Esophagus muscularis mucosa (tissue), 4 donors: ENCODE measurements at places on chromosomes 3 and 15.

DNA sequence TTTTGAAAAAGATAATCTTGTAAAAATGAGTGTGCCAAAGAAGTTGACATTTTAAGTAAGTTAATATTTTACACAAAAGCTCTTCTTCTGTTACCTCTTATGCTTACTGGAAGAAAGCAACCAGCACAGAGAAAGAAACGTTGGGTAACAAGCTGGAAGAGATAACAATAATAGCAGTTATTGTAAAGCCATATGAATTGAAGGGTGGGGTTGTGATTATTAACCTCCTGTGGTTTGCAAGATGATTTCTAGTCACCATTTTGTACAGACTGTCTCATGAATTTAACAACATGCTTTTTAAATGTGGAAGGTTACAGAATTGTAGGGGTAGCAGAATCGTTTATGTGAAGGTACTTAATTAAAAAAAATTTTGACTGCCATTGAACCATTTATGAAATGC is 9.2 kb downstream of the RAP2B start:
- H3K4me1 ChIP-seq: peaks cover 15% of the 10 kb centered on the region
- no peaks in the 10 kb centered on the region for H3K36me3 ChIP-seq
- DNase-seq: no peak

DNA sequence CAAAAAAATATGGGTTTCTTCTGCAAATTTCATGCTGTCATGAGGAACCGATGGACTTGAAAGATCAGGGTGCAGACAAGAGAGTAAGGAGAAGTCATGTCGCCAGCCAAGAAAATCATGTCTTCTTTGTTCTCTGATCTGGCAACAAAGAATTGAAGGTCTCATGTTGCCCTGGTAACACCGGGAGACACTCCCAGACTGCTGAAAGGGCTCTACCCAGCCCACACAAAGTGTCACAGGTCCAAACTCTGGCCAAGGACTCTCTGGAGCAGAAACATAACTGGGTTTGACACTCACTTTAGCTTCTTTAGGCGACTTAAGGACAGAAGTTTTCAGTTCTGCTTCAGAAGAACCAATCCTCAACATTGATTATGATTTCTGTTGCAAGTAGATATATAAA is 42.9 kb downstream of the SIDT1 start:
- no peak overlapping the region for H3K4me3 ChIP-seq
- no peaks in the 10 kb centered on the region for H3K36me3 ChIP-seq
- no peak overlapping the region for H3K27ac ChIP-seq
- peak; percentile 86 for DNase-seq
- H3K27me3 ChIP-seq: no peaks in the 10 kb centered on the region

DNA sequence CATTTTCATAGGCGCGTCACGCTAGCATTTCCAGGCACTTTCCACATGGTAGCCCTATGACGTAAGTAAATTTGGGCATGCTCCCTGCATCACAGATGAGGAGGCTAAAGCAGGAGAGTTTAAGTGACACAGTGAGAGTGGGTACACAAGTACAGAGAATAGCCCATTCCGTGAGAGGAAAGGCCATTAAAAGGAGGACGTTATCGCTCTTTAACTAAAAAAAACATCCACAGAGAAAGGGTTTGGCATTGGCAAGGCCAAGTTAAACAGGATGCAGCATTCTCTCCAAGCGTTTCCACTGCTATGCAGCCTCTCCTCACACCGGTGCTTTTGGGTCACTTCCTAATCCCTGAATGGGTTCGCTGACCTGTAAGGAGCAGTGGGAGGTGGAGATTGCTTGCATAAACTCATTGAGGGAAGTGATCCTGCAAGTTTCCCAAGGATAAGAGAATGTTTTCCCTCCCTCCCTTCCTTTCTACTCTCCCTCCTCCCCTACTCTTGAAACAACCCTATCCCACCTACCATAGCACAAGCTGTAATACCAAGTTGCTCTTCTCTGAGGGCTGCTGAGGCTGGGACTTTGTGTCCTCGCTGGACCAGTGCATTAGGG is 147.7 kb downstream of the VGLL4 start:
- no peak overlapping the region for H3K4me3 ChIP-seq
- H3K36me3 ChIP-seq: no peaks in the 10 kb centered on the region
- H3K27me3 ChIP-seq: no peaks in the 10 kb centered on the region
- H3K4me1 ChIP-seq: peaks cover 34% of the 10 kb centered on the region
- no peak for DNase-seq

DNA sequence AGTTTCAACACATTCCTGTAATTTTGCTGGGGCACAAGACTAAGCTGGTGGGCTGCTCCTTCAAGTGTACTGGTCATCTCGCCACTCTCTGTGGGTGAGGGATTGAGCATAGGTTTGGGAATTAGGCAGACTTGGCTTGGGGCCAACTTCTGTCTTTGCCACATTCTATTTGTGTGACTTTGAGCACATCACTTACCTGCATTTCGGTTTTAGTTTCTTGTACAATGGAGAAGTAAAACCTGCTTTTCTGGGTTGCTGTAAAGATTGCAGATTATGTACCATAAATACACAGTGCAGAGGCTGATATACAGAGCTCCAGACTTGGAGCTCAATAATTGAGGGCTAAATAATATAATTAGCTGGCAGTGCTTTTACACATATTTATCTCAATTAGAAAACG is 162.1 kb downstream of the C3orf38 start:
- no peak for DNase-seq
- no peak overlapping the region for H3K27ac ChIP-seq
- H3K4me3 ChIP-seq: no peak overlapping the region
- H3K36me3 ChIP-seq: no peaks in the 10 kb centered on the region
- no peaks in the 10 kb centered on the region for H3K4me1 ChIP-seq
- no peaks in the 10 kb centered on the region for H3K27me3 ChIP-seq

DNA sequence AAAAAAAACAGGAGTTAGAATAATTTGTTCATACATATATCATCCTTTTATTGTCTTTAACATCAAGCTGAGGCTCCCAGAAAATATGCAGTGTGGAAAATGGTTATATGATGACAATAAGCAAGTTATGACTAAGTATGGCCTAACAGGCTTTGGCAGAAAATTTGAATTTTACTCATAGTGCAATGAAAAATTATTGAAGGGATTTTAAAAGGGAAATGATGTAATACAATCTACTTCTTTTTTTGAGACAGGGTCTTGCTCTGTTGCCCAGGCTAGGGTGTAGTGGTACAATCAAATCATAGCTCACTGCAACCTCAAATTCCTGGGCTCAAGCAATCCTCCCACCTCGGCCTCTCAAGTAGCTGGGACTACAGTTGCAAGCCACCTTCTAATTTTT is 78.7 kb downstream of the FAIM start:
- no peak overlapping the region for H3K27ac ChIP-seq
- H3K36me3 ChIP-seq: no peaks in the 10 kb centered on the region
- no peak for DNase-seq

GRCh38 chr15:101813803-101814534 is 2.0 kb downstream of the OR4F15 start:
- H3K27ac ChIP-seq: no peak overlapping the region
- H3K36me3 ChIP-seq: no peaks in the 10 kb centered on the region
- H3K4me3 ChIP-seq: no peak overlapping the region
- H3K27me3 ChIP-seq: no peaks in the 10 kb centered on the region
- no peaks in the 10 kb centered on the region for H3K4me1 ChIP-seq
- no peak for DNase-seq

GRCh38 chr3:44318891-44319311 is 19.7 kb upstream of the TCAIM start:
- H3K27me3 ChIP-seq: no peaks in the 10 kb centered on the region
- no peaks in the 10 kb centered on the region for H3K4me1 ChIP-seq
- H3K36me3 ChIP-seq: no peaks in the 10 kb centered on the region
- no peak for DNase-seq
- H3K27ac ChIP-seq: no peak overlapping the region
